ENCODE measurements at places on chromosomes 4 and X.

DNA sequence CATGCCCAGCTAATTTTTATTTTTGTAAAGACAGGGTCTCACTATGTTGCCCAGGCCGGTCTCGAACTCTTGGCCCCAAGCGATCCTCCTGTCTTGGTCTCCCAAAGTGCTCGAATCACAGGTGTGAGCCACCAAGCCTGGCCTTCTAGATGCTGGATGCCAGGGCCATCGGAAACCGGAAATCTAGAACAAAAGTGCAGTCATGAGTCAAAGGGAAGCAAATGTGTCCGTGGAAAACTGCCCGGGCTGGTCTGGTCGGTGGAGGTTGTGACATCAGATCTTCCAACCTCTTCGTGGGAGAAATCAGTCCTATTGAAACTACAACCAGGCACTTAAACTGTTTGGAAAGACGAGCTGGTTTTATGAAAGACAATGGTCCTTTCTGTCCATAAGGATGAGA is 92.3 kb upstream of the SHOX start:
- no peak for ATAC-seq

GRCh38 chr4:140529434-140529833 is 5.5 kb downstream of the ELMOD2 start:
- no peak for ATAC-seq

DNA sequence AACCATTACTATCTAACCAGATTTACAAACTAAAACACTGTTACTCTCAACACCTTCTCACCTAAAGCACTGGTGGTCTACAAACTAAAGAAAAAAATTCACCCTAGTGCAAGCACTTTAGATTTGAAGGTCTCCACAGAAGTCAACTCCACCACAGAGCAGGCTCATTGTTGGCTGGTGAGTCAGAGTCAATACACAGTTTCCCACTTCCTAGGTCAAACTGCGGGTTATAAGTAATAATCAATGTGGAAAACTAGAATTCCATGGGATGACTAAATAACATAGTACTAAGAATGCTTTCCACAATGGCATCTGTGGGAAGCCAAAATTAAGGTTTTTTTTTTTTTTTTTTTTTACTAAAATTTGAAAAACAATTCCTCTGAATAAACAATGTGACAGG is 191.8 kb downstream of the PDGFC start:
- no peak for ATAC-seq

- no peak for ATAC-seq
Observed at GRCh38 chr4:141702472-141703182, 66.2 kb downstream of the IL15 start.

DNA sequence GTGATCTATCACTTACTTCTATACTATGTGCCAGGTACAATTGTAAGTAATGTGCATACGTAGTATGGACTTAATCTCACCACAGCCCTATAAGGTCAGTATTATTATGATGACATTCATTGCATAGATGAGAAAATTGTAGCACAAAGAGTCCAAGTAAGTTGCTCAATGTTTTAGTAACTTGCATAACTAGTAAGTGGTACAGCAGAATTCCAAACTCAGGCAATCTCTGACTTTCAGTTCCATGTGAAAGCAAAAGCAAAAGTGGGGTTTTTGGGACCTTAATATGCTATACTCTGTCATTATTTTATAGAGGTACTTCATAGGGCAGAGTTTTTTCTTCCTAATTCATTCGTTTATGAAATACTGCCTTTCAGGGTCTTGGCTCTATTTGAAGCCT is 188.8 kb upstream of the VEGFC start:
- no peak for ATAC-seq
